CD4-positive, CD25-positive, alpha-beta regulatory T cell (primary cell): ENCODE measurements at places on chromosomes 2 and 18.
A peak's percentile ranks its signal among the peaks of the same experiment; 100 is the strongest.

DNA sequence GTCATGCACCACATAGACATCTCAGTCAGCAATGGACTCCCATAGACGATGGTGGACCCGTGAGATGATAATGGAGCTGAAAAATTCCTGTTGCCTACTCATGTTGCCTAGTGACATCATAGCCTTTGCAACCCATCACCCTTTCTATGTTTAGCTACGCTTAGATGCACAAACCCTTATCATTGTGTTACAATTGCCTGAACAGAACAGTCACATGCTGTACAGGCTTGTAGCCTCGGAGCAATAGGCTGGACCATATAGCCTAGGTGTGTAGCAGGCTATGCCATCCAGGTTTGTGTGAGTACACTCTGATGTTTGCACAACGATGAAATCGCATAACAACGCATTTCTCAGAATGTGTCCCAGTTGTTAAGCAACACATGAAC, 221.6 kb downstream of the ALPK2 start:
- no peak for DNase-seq

- no peak for DNase-seq
Measured at GRCh38 chr2:239889641-239890121, 135.5 kb downstream of the NDUFA10 start.

DNA sequence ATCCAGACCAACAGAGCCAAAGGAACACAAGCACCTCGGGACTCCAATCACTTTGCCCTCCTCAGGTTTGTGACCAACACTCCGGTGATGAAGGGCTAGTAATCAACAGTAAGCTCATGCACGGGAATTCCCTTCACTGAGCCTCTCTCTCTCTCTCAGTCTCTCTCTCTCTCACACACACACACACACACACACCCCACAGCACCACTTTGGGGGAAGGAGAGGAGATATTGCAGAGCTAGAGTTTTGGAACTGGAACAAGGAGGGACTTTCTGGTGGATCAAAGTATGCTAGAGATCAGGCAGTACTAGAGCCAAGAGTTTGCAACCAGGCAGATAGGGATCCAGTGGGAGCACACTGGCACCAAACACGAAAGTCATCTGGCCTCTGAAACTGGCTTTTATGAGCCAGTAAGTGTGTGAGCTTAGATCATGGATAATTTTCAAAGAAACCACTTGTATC, 98.7 kb downstream of the ANKRD44 start:
- DNase-seq: no peak

GRCh38 chr2:218896501-218897393, 16.1 kb downstream of the WNT10A start:
- DNase-seq: peak; percentile 86

DNA sequence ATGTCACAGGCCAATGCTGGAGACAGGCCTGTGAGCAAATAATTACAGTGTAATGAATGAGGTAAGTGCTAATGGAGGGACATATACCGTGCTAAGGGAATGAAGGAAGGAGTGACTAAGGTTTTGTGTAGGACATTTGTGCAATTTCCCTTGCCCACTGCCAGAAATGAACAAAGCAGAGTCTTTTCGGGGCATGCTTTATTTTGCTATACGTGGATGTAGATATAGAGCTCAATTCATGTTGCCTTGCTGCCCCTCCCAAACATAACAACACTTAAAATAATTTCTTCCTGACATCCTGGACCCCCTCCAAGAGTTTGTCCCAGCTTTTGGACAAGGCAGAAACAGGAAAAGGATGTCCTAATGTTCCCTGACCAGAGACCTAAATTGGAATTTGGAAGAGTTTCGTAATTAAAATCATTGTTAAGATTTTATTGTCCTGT, 23.7 kb upstream of the CD28 start:
- DNase-seq: no peak

DNA sequence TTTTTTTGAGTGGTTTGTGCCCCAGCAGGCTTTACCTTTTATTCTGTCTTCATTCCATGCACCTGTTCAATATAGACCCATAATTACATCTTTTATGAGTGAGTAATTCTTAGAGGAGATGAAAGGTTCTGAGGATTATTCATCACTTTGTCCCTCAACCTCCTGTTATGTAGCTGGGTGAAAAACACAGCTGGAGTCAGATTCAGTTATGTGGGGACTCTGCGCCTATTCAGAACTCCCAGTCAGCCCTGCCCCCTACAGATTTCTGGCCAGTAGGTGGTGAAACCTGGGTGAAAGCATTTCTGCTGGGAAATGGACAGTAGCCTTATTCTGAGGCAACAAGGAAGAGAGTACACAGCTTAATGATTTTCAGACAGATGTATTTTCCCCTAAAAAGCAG, 107.8 kb downstream of the MGAT5 start:
- DNase-seq: no peak

DNA sequence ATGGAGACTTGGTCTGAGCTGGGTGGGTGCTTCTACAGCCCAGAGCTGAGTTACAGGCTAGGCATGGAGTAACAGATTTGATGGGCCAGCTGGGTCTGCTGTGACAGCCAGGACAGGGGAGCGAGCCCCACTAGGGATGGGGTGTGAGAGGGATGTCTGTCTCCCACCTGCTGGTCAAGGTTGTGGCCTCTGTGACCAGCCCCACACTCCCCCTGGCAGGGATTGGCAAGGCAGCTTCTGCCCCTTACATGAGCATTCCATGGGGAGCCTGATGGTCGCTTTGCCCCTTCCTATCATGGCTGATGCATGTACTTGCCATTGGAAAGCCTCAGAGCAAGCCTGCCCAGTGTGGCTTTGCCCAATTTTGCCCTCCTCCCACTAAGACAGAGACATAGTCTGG, 162.0 kb upstream of the FIGN start:
- DNase-seq: no peak

DNA sequence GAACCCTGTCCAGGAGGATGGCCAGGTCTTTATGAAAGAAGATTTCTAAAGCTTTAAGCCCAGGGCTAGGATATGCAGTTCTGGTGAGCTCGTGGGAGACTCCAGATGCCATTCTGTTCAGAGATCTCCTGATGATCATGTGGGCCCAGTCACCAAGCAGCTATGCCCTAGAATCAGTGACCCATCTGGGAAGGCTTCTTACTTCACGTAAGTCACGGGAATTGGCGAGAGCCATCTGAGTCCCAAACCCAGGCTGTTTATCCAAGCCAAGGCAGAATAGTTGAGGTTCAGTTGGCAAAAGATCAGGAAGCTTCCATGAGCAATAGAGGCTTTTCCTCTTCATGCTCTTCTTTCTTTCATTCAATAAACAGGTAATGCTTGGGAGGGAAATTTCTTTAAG, 23.9 kb downstream of the ANTXR1 start:
- DNase-seq: no peak

- peak; percentile 22 for DNase-seq
Measured at GRCh38 chr2:60735496-60736250, 20.4 kb upstream of the PAPOLG start.

DNA sequence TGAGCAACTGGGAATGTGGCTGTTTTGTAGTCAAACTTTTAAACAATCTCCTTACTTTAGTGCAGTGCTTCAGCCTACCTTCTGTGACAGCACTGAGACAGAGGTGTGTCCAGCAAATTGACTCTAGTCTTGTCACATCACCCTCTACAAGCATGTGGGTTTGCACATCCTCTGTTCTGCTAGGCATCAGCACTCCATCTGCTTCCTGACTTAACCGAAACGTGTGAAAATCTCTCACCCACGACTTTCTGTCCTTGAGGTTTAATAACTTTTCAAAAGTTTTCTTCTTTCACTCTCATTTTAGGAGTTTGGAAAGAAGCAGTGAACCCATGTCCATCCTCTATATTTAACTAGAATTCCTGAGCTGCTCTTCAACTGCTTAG, 42.6 kb downstream of the TTR start:
- peak; percentile 34 for DNase-seq

- DNase-seq: no peak
Measured at GRCh38 chr2:17030047-17030446, 364.4 kb upstream of the CYRIA start.

DNA sequence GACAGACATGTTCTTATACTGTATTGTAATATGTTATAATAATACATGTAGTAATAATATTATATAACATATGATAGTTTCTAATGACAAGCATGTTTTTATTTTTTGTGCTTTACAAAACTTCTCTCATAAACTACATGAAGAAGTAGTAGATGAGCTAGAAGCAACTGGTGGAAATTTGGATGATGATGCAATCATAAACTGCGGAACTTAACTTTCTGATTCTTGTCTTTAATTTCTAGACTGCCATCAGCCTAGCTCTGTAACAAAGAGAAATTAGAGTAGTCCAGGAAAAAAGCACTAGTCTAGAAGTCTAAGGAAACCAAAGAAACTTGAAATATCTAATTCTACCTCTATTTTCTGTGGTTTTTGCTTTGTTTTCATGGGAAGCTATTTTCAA, 71.0 kb upstream of the SPATS2L start:
- no peak for DNase-seq

DNA sequence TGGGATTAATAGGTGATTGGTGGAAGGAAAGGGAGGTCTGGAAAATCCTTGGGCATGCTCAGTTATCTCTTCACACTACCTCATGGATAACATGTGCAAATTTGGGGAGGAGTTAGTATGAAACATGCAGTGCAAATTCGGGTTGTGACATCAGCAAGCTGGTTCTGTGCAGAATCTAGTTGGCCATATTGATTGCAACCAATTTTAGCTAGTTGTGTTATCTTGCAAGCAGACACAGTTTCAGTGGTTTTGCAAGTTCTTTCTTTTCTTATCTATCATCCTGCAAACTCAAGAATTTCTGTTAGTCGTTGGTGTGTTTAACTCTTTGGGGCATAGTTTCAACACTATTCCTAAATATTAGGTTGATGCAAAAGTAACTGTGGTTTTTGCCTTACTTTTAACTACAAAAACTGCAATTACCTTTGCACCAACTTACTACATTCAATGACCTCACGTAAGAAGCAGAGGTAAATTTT, 135.4 kb downstream of the PTH2R start:
- no peak for DNase-seq

GRCh38 chr18:3189884-3190283, 29.9 kb downstream of the MYOM1 start:
- no peak for DNase-seq

DNA sequence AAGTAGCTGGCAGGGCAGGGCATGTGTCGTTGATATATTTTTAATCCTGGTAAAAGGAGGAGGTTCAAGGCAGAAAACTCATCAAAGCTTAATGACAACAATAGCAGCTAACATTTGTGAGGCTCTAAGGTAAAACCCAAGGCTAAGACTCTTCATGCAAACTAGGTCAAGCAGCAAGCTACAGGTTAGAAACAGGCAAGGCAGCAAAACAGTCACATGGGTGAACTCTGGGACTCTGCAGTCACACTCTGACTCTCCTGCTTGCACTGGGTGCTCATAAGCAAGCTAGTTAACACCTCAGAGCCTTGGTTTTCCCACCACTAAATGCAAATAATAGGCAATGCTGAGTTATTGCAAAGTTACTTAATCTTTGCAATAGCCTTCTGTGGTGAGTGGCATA, 7.9 kb downstream of the IL1RN start:
- no peak for DNase-seq

DNA sequence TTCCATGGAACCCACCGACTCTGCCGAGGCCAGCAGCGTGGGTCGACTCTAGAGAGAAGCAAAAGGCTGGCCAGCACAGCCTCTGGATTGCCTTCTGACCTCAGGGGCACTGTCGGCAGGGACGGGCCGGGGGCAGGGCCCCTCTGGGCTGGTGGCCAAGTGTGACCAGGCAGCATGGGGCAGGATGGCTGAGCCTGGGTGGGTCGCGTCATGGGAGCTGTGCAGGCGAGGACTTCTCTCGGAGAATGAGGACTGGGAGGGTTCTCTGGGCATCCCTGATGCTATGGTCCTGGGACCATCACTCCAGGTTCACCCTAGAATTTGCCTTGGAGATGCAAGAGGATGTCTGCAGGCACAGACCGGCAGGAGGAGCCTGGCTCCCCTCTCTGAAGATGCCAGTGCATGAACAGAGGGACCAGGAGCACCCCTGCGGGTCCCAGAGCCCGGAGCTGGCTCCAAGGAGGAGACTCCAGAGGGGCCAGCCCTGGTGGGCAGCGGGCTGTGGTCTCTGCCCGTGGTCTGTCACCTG, 289.2 kb downstream of the NDUFA10 start:
- DNase-seq: no peak

- DNase-seq: no peak
Measured at GRCh38 chr18:7957297-7957696, 390.2 kb downstream of the PTPRM start.

GRCh38 chr2:219230059-219230540, 494 bp downstream of the ANKZF1 start:
- DNase-seq: peak; percentile 33

DNA sequence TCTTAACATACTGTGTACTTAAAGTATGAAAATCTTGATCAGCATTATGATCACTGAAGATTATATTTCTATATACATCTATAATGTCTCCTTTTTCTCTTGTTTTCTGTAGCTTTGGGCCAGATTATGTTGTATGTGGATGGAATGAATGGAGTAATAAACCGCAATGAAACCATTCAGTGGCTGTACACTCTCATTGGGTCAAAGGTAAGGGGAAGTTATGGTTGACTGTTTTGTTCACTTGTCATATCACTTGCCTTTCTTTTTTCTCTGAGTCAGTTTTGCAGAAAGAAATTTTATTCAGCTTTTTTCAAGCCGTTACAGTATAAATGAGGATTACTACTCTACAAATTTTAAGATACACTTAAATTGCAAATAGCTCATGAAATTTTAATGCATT, 252.5 kb downstream of the TPGS2 start:
- no peak for DNase-seq

GRCh38 chr2:226839951-226840350, 4.1 kb downstream of the RHBDD1 start:
- peak; percentile 14 for DNase-seq

- no peak for DNase-seq
Measured at GRCh38 chr2:180675170-180675569, 305.2 kb upstream of the UBE2E3 start.

DNA sequence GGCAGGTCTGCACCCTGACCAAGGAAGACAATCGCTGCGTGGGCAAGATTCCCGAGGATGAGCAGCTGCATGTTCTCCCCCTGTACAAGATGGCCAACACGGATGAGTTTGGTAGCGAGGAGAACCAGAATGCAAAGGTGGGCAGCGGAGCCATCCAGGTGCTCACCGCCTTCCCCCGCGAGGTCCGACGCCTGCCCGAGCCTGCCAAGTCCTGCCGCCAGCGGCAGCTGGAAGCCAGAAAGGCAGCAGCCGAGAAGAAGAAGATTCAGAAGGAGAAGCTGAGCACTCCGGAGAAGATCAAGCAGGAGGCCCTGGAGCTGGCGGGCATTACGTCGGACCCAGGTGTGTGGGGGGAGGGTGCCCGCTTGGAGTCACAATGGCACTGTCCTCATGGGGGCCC, 48.4 kb downstream of the BOLA3 start:
- DNase-seq: no peak

DNA sequence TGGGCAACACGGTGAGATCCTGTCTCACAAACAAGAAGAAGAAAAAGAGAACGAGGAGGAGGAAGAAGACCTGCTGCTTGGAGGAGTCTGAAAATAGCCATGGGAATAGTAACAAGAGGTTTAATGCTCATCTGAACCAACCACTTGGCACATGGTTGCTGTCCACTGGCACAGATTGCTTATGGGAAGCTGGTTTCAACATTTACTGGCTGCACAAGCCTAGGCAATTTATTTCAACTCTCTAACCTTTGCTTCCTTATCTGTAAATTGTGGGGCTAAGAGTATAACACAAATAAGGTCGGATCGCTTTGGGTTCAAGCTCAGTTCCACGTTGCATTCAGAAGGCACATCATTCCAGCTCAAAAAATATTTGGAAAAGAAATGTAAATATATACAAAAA, 14.2 kb upstream of the RHOB start:
- DNase-seq: no peak
